ENCODE measurements at places on chromosomes 3 and 15.

DNA sequence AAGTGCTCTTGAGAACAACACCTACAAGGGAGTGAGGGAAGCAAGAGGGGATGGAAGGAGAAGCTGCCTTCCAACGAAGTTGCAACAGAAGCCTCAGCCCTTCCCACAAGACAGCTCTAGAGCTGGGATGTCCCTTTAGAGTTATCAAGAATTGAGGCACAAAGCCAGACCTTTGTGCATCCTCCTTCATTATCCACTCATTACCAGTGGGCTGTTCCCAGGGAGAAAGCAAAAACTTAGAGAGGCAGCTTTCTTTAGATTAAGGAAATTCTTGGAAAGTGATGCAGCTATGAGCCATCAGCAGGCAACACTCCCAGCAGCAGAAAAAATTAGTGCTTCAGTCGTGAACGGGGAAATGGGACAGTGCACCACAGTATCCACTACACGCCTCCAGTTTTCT lies 10.6 kb upstream of the CD96 start:
- no peak for DNase-seq

- DNase-seq: no peak
Measured at GRCh38 chr3:69088063-69088462, 3.3 kb downstream of the ARL6IP5 start.

- DNase-seq: no peak
Measured at GRCh38 chr15:34944936-34945335, 24.6 kb downstream of the AQR start.

DNA sequence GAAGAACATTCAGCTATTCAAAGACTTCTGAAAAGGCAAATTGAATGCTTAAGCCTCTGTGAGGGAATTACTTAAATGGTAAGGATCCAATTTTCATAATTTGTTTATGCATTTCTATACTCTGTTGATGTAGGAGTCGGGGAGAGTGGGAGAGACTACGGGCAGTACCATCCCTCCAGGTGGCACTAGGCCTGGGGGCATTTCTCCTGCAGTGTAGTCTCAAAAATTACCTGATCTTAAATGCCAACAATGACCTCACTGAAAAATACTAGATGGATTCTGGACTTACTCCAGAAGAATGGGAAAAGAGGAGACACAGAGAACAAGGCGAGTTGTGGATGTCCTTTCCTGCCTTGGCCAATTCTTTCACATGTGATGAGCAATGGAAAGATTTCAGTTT lies 77.8 kb upstream of the PLXND1 start:
- no peak for DNase-seq

GRCh38 chr3:124385996-124386395 lies 344.3 kb upstream of the UMPS start:
- DNase-seq: no peak

All from stimulated activated CD8-positive, alpha-beta memory T cell treated with anti-CD3 and anti-CD28 coated beads, Interleukin-15, amount 100 ng/mL, for 1 hour (primary cell).